ENCODE measurements at places on chromosomes 12 and 14.

DNA sequence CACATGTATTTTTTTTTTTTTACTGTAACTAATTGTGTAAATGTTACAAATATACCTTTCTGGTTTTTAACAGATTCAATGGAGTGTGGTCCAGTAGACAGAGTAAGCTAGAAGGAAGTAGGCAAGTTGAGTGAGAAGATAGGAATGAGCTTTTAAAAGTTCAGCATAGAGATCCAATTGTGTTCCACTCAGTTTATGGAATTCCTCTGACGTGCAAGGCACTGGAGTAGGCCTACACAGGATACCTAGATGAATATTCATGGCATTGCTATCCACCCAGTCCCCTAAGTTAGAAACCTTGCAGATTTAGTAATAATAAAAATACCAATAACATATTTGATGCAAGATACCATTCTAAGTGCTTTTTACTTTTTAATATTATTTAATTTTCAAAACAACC lies 225.6 kb upstream of the ARID2 start:
- DNase-seq: no peak

DNA sequence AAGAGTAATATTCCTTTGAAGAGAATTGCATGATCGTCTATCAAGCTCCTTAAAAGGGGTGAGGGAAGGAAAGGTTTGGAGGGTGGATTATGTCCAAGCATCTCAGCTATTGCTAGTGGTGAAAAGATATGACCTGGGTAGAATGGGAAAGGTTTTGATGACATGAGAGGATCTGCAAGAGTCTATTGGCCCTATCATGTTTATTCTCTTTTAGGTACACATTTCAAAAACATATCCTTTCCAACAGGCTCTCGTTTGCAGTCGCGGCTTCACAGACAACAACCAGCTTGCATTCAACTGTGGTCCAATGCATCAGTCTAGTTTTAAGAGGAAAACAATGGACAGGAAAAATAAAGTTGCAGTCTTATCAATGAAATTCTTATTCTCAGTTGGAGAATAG lies 17.1 kb downstream of the FOXG1 start:
- DNase-seq: no peak

GRCh38 chr12:58701536-58701935 lies 218.8 kb downstream of the LRIG3 start:
- DNase-seq: no peak

DNA sequence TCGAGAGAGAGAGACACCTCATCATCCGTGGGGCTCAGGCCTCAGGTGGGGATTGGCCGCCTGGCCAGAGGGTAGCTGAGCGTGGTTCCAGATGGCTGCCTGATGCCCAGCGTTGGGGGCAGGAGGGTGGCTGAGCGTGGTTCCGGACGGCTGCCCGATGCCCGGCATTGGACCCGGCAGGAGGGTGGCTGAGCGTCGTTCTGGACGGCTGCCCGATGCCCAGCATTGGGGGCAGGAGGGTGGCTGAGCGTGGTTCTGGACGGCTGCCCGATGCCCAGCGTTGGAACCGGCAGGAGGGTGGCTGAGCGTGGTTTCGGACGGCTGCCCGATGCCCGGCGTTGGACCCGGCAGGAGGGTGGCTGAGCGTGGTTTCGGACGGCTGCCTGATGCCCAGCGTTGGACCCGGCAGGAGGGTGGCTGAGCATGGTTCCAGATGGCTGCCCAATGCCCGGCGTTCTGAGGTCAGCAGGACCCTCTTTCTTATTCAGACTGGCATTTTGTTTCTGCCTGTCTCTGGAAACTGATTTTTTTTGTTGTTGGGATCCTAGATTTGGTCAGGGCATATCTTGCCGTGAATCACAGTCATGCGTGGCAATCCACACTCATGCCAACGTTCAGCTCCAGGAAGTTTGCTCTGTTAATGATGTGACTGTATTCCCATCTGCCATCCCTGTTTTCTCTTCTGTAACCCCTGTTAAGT lies 40.7 kb downstream of the GALNT9 start:
- no peak for DNase-seq

DNA sequence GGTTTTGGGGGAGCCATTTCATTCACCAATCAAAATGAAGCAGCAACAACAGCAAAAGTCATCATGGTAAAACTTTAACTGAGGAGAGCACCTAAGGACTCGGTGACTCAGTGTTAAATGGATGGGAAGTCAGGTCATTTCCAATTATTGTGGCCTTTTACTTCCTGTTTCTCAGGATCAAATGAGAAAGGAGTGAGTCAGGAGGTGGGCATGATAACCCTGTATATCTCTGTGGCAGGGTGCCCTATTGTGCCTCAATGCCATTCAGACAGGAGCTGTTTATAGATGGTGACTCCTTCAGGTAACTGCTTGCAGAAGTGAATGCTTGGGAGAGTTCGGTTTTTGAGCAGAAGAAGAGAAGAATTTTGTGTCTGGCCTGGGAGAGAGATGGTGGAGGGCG lies 135.5 kb upstream of the CPM start:
- no peak for DNase-seq

- peak; percentile 53 for DNase-seq
Measured at GRCh38 chr12:25377469-25378177, 126.9 kb upstream of the KRAS start.

GRCh38 chr14:103510724-103511693 lies 11.6 kb downstream of the CKB start:
- DNase-seq: no peak

DNA sequence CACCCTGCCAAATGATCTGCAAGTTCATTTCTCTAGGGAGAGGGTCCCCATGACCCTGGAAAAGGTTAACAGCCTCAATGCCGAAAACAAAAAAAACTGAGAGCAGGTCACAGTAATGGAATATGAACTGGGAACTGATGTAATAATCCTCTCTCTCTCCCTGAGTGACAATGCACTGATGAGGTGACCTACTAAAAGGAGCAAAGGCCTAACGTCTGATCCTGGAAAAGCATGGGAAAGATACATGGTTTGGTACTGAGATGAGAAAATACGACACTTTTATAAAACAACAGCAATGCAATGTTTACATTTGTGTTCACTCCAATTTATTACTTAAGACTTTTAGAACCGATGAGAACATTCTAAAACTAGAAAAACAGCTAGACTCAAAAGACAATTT lies 27.7 kb downstream of the SETD3 start:
- DNase-seq: no peak

GRCh38 chr12:111174251-111174960 lies 194.5 kb downstream of the PHETA1 start:
- DNase-seq: no peak

DNA sequence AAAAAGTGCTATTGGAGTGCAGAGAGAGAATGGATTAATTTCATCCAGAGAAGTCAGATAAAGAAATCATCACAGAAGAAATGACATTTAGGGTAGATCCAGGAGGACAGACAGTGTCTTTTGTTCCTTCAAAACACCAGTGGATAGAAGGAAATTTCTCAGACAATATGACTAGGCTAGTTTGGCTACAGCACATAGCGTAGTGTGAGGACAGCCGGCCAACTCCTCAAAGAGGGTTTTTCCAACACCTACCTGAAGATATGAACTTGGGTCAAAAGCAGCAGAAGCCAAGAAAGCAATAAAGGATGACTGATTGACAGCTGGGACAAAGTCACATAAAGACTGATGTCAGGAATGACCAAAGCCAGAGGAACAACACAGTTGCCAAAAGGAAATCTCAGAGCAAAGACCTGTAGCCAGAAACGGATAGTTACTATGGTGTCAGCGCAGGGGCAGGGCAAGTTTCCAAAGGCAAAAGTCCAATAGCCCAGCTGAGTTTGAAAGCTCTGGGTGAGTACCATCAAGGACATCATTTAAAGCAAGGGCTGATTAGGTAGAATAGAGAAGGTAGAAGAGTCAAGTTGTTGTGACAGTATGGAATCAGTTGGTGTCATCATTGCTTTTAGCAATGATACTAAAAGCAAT lies 58.7 kb upstream of the PDE3A start:
- no peak for DNase-seq

GRCh38 chr14:75542588-75543091 lies 20.4 kb downstream of the BATF start:
- no peak for DNase-seq

GRCh38 chr12:20105943-20106342 lies 262.4 kb upstream of the PDE3A start:
- no peak for DNase-seq

DNA sequence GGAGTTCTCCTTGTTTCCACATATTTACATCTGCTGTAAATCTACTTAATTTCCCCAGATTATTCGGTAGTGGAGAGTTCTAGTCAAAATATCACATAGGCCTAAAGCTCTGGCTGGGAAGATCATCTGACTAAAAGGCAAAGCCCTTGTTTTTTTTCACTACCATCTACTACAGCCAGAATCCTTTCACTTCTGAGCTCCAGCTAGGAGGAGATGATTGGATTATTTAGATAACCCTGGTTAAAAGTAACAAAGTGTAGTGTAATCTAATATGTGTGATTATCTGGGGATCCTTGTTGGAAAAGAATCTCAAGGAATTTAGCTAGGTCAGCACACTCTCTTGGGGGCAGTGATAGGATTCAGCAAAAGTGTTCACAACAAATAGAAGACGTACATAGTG lies 125.4 kb downstream of the DYRK2 start:
- DNase-seq: no peak

GRCh38 chr12:121806009-121806545 lies 2.3 kb downstream of the SETD1B start:
- no peak for DNase-seq
